Stimulated activated CD8-positive, alpha-beta memory T cell treated with anti-CD3 and anti-CD28 coated beads, Interleukin-4, amount 100 ng/mL, for 4 hours (primary cell): ENCODE measurements at places on chromosomes 11 and 22.
A peak's percentile ranks its signal among the peaks of the same experiment; 100 is the strongest.

DNA sequence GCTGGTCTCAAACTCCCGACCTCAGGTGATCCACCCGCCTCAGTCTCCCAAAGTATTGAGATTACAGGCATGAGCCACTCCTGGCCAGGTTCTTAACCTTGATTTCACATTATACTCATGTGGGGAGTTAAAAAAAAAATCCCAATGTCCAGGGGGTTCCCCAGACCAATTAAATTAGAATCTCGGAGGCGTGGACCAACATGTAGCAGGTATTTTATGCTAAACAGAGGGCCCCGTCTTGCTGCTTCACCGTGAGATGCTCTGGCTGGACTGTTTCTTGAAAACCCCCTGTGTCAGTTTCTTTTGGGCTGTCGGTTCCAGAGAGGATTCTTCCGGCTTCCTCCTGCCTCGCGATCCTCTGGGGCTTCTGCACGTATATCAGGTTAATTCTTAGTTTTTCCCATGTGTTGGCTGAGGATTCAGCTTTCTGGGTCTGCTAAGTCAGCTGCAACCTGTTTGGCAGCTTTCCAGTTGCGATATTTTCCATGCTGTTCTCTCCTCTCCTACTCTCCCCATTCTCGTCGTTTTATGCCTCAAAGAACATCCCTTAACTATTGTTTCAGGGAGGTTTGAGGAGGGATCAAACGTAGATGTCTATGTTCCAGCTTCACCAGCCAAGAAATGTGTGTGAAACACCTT, 50.6 kb upstream of the ACCSL start:
- DNase-seq: no peak

DNA sequence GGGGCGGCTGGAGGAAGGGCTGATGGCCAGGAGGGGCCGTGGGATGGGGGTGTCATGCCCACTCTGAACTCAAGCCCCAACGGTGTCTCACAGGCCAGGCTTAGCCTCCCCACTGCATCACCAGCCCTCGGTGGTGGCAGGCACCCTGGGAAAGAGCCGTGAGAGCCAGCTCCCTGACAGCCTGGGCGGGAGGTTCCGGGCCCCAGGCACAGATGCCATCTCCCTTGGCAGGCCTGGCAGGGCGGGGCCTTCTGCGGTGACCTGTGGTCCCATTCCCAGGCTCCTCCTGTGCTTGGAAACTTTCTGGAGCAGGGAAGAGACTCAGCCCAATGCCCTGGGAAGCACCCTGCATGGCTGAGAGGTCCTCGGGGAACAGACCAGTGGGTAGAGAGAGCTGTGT, 4.8 kb downstream of the PHLDA2 start:
- no peak for DNase-seq

GRCh38 chr11:77198440-77198849, 70.4 kb downstream of the MYO7A start:
- no peak for DNase-seq

GRCh38 chr11:121530257-121530656, 77.5 kb upstream of the SORL1-AS1 start:
- DNase-seq: no peak

GRCh38 chr22:24758164-24758799, 16.2 kb downstream of the PIWIL3 start:
- DNase-seq: peak; percentile 12

GRCh38 chr22:31871480-31871879, 72.9 kb upstream of the YWHAH start:
- no peak for DNase-seq

GRCh38 chr11:103961010-103961409, 75.4 kb upstream of the DDI1 start:
- no peak for DNase-seq

- DNase-seq: no peak
Measured at GRCh38 chr11:89182773-89183518, 5.3 kb downstream of the TYR start.

- no peak for DNase-seq
Measured at GRCh38 chr22:17888439-17888838, 114.2 kb upstream of the BID start.

DNA sequence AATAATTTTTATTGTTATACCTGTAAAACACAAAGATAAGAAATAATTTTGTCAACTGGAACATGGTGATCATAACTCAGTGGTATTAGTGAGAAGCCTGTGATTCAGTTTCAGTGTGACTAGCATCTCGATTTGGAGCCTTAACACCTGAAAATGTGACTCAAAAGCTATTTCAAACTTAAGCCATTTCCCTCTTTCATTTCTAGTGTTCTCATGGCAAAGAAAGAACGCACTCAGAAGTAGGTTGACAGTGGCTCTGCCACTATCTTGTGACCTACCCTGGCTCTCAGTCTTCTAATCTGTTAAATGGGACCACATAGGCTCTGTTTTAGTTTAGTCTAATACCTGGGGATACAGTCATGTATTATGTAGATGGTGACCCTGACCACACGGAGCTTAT, 62.7 kb downstream of the ISX start:
- DNase-seq: no peak

DNA sequence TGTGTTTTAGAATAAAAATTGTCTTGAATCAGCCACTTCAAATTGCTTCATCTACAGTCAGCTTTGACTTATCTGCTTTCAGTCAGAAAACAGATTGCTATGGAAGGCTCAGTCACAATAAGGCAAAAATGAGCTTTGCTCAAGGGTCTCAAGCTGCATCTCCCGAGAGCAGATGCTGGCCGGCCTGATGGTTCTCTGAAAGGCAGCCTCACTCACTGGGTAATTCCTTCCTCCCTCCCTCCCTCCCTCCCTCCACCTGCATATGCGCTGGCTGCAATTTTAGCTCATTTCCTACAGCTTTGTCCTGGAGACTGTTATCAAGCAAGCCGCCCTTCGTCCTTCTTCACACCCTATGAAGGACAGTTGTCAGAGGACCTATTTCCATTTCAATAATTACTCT, 1.6 kb upstream of the IZUMO1R start:
- DNase-seq: no peak

- no peak for DNase-seq
Measured at GRCh38 chr11:113201054-113201818, 113.1 kb upstream of the TTC12 start.

GRCh38 chr11:13233173-13233745, 44.3 kb upstream of the BMAL1 start:
- no peak for DNase-seq

- no peak for DNase-seq
Measured at GRCh38 chr11:120710354-120711131, 199.0 kb downstream of the GRIK4 start.

DNA sequence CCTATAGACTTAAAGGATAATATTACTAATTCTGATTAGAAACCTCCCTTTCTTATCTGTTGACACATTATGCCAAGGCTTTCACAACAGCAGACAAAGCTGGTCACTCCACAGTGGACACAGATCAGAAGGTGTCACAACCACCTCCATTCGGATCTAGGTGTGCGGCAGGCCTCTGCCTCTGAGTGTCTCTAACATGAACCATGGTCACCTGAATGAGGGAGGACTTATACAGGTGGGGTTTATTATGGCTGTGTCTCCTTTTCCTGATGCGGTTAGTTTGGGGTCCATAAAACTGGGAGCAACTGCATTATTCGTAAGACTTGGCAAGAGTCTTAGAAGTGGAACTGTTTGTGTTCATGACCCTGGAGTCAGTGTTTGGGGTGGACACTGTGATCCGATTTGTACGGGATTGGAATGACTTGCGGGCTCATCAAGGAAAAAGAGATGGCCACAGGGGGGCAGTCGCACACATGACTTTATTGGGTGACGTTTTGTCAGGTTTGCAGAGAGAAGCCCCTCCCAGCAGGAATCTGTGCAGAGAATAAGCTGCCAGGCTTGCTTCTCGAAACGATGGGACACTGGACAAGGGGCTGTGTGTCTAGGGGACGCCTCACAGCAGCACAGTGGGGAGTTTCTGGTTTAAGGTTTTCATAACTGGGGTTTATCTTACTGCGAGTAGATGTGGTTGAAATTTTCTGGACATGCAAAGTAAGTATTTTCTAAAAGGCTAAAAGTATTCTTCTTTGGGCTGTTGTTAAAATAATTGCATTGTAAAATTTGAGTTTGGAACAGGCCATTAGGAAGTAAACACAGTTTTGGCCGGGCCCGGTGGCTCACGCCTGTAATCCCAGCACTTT, 90.6 kb downstream of the GAB4 start:
- DNase-seq: peak; percentile 25

DNA sequence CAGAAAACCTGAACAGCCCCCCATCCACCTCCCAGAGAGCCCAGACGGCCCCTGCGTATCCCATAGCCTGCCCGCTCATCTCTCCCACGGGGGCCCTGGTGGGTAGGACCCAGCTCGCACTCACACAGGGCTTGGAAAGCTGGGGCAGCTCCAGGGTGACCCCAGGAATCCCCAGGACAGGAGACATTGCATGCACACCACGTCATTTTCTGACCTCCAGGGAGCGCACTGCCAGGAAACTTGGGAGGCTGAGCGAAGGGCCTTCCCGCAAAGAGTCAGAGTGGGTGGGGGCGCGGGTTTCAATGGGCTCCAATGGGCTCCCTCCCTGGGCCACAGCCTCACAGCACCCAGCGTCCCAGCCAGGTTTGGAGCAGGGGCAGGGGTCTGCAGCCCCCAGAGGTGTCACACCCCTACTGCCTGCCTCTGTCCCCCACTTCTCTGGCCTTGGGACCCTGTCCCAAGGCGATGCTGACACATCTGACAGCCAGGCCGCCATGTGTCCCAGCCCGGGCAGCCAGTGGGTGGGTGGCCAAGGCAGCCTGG, 8.2 kb upstream of the SYT8 start:
- no peak for DNase-seq

DNA sequence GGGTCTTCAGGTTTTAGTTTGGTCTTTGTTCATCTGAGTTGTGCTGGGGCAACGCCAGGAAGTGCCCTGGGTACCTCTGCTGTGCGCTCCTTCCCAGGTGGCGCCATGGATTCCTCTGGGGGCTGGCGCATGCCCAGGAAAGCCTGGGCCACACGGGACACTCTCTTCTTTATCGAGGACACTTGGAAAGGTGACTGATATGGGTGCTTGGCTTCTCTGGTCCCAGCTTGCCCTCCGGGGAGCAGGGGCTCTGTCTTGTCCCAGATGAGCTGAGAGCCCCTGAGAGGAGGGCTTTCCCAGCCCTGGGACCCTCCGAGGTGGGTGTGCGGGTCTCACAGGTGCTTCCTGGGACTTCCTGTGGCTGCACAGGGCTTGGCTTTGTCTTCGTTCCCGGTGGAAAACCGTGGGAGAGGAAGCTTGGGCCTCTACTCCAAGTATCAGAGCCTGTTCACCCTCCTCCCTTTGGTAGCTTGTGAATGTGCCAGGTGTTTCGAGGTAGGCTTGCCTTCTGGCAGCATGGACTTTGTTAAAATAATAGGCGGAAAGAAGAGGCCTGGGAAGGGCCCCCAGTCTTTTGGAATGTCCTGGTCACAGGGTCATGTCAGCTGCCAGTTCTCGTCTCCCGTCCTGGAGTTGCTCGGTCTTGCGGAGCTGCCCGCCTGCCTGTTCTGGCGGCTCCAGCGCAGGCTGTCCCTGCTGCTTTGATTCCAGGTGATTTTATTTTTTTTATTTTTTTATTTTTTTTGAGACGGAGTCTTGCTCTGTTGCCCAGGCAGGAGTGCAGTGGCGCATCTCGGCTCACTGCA, 10.1 kb upstream of the NEAT1 start:
- no peak for DNase-seq

DNA sequence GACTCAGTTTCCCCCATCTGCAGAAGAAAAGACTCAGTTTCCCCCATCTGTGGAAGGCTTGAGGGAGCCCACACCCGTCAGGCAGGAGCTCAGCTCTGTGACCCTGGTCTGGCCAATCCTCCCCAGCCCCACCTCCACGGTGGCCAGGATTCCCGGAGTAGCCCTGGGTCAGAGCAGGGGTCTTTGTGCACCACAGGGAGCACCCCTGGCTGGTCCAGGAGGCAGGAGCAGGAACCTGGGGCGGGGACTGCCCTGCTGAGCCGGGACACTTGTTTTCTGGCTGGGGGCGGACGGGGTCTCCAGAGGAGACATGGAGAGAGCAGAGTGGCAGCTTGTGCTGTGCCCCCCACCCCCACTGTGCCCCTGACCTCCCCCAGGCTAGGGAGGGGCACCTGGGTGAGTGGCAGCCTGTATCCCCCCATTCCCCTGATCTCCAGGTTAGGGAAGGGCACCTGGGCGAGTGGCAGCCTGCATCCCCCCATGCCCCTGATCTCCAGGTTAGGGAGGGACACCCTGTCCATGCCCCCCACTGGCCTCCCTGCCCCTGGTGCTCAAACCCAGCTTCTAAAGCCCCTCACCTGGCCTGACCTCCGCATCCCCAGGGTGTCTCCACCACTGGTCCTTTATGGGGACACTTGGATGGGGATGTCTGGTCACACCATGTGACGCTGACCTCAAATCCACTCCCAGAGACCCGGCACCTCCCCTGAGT, 18.8 kb downstream of the IL17REL start:
- no peak for DNase-seq

GRCh38 chr11:45939836-45940235, 17.4 kb downstream of the LARGE2 start:
- no peak for DNase-seq

- no peak for DNase-seq
Measured at GRCh38 chr11:44555031-44555800, 10.2 kb upstream of the CD82 start.

GRCh38 chr11:89922195-89922660, at the start of gene TRIM49D1:
TRIM49D1 (minus strand) TSS chr11:89922245; CDS start chr11:89917710, 4,535 bp downstream.
- DNase-seq: no peak

- no peak for DNase-seq
Measured at GRCh38 chr22:36279219-36279666, 26.3 kb downstream of the APOL1 start.

GRCh38 chr11:68584097-68584496, 100.2 kb upstream of the GAL start:
- DNase-seq: no peak

GRCh38 chr22:48350456-48350855, 1477.2 kb downstream of the BRD1 start:
- no peak for DNase-seq

- DNase-seq: no peak
Measured at GRCh38 chr11:121048464-121049233, 24.7 kb downstream of the TBCEL start.

GRCh38 chr11:64444838-64445441, 86.0 kb downstream of the RPS6KA4 start:
- DNase-seq: no peak

GRCh38 chr11:89498845-89499448, 7.8 kb upstream of the NOX4 start:
- DNase-seq: no peak

DNA sequence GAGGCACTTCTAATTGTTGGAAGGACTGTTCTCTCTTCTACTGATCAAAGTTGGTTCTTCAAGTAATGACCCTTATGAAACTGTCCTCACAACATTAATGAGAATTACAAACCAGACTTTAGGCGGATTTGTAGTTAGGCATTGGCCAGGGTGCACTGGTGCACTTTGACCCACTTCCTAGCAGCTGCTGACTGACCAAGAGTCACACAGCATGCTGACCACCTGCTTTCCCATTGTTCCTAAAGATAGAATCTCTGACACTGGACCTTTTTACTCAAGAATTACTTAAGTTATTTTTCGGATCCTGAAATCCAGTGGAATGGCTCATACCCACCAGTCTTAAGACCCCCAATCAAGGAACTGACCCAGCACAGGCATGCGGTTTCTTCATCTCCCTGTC, 264.0 kb downstream of the ST3GAL4 start:
- DNase-seq: no peak
